ENCODE measurements at places on chromosomes 2 and 18.

GRCh38 chr2:212973347-212973746 is 178.1 kb downstream of the IKZF2 start:
- DNase-seq, result no peak

- DNase-seq, result peak; percentile 22
Measured at GRCh38 chr2:100113990-100114433, 28.4 kb downstream of the AFF3 start.

- no peak for DNase-seq
Measured at GRCh38 chr2:57396355-57397098, 650.1 kb upstream of the VRK2 start.

- no peak for DNase-seq
Measured at GRCh38 chr2:90207454-90208058, 1516.1 kb downstream of the RPIA start.

DNA sequence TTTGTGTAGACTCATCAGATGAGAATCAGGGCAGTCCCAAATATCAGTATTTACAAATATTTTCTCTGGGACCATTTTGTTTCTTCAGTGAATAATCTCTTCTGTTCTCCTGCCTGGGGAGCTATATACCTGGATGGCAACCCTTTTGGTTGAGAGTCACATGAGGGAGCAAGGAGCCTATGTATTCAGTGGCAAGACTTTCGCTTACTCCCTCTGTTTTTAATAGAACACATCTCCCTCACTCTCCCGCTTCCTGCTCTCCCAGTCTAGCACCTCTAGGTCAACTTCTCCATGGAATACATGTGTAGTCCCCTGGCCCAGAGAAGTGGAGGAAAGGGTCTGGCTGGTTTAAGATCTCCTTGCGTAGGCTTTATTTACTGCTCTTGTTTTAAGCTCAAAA is 600.3 kb downstream of the CCDC85A start:
- DNase-seq, result no peak

DNA sequence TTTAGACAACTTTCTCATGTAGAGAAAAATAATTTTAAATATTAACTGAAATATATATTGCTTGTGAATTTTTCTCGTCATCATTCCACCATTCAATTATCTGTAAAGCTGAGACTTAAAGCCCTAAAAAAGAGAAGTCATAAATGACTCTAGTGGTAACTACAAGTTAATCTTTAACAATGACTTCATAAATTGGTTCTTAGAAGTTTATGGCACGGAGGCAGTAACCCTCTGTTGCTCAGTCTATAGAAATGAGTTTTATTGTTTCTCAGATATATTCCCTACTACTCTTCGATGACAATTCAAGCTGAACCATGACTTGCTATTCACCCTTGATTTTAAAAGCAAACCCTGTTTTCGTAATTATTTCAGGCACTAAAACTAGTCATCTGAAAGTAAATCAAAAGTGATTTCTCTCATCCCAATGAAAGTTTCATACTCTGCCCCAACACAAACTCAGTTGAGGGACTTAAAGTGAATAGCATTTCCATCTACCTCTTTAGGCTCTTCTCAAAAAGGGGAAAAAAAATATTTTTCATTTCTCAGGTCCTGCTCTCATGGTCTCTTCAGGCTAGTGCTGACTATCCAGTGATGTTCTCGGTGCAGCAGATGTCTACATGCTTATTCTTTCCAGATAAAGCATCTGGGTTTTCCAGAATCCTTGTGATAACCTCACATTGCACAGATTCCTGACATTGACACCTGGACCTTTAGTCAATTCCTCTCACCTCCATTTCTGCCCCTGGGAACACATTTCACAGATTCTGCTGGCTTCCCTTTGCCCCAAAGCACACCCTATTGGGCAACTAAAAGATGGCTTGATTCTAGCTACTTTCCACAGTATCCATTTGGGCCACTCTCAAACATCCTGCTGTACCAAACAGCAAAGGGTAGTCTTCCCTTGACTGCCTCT is 207.8 kb upstream of the LRATD1 start:
- DNase-seq, result no peak

DNA sequence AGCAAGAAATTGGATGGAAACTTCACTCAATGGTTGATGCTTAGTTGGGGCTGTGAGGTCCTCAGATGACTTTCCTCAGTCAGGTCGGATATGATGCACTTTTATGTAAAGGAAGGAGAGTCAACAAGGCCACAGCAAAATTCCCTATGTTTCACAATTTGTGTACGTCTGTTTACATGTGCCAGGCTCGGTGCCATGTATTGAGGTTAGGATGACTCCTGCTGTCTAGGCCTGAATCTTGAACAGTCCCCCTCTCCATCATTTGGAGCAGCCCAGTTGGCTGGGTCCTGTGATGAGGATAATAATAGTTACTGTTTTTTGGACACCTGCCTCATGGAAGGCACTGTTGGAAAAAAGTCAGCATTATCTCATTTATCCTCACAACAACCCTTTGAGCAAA is 43.1 kb downstream of the VSNL1 start:
- DNase-seq, result no peak

- peak; percentile 62 for DNase-seq
Measured at GRCh38 chr2:197310987-197311420, 424 bp upstream of the ANKRD44 start.

DNA sequence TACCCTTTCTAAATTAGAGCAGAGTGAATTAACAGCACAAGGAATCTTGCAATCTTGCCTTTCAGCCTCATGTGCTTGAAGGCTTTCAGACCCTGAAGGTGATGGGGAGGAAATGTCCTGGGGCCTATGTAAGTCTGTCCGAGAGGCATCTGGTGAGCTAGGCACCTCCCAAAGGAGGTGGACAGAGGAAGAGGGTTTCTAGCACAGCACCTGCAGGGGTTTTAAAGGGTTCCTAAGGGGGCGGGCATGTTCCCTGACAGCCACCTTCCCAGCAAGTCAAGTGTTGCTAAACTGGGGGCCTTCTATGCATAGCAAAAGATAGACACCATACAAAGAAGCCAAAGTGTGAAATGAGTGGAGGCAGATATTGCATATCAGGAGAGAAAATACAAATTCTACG is 88.5 kb downstream of the CDH2 start:
- DNase-seq, result peak; percentile 67

DNA sequence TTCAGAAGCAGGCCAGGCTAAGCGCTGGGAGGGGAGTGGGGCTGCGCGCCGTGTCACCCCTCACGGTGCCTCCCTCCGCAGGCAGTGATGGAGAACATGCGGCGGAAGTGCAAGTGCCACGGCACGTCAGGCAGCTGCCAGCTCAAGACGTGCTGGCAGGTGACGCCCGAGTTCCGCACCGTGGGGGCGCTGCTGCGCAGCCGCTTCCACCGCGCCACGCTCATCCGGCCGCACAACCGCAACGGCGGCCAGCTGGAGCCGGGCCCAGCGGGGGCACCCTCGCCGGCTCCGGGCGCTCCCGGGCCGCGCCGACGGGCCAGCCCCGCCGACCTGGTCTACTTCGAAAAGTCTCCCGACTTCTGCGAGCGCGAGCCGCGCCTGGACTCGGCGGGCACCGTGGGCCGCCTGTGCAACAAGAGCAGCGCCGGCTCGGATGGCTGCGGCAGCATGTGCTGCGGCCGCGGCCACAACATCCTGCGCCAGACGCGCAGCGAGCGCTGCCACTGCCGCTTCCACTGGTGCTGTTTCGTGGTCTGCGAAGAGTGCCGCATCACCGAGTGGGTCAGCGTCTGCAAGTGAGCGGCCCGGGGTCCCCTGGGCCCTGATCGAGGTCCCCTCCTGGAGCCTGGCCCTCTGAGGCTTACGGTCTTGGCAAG is 12.2 kb downstream of the WNT10A start:
- DNase-seq, result peak; percentile 89

DNA sequence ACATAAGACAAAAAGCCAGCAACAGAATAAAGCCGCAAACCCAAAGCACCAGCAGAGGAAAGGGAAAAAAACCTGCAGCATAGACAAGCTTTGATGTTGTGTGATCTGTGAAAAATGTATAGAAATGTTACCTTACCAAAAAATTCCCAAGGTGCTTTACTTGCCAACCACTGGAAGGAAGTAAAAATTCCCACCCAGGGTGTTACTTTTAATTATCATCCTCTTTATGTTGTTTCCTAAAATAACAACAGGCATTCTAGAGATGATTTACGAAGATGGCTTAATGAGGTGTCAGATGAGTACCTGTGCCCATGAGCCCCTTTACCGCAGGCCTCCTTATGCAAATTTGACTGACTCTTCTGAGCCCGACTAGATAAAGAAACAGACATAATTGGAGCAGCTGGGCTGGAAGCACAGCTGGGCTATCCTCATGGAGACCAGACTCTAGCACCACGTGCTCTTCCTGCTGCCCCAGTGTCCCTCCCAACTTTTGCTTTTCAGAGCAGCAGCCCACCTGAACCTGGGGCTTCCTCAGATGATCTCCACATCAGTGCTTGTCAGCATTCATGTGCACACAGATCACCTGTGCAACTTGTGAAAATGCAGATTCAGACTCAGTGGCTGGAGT is 41.5 kb downstream of the SRSF7 start:
- DNase-seq, result no peak

- DNase-seq, result peak; percentile 76
Measured at GRCh38 chr18:47931718-47932103, 1.3 kb upstream of the SMAD2 start.

DNA sequence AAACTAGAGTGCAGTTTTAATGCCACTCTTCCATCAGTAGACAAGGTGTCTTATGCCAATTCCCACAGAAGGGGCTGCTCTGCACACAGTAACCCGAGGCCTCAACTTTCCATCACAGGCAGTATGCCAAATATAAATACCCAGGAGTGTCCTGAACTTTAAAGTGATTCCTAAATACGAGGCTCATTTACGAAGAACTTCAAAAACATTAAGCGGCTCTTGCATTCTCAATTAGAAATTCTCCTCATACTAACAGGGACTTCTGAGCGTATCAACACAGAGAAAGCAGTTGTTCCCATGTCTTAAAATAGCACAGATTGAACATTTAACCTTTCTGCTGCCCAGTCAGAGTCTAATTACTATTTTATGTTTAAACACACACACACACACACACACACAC is 638.6 kb downstream of the ERBB4 start:
- no peak for DNase-seq

- no peak for DNase-seq
Measured at GRCh38 chr2:177783835-177784744, 288.5 kb downstream of the PDE11A start.

DNA sequence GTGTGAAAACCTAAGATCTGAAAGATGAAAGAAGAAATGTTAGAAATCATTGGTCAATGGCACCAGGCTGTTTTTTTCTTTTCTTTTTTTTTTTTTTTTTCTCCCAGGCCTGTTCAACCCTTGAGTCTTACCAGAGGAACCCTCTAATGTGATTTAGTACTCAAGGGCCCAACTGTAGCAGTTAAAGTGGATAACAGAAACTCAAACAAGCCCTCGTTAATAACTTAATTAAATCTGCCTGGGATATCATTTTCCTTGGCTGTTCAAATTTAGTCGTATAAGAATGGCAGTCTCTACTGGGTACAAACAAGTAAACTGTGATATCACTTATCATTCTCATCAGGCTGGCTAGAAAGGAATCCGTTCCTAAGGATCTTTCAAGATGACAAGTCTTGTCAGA is 16.5 kb downstream of the ARL4C start:
- no peak for DNase-seq

DNA sequence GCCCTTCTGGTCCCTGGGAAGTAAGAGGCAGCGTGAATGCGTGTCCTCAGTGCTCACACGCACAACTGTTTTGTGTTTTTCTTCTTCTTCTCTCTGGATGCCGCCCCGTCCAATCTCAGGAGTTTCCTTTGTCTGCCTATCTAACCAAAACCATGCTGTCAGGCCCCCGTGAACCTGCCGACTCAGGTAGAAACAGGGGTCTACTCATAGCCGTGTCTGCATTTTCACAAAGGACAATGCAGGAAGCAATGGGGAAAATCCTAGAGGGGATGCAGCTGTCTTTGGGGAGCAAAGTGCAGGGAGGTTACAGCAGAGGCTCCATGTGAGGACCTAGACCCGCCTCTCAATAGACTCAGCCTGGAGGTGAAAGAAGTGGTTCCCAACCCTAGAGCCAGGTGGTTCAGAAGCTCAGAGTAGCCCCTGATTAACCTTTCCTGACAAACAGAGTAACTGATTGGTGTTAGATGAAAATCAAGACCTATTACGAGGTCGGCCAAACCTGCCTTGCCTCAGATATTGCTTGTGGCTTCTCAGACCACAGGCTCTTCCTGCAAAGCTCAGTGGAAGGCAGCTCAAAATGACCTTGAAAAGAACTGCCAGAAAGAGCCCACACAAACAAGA is 49.3 kb downstream of the CD226 start:
- no peak for DNase-seq

DNA sequence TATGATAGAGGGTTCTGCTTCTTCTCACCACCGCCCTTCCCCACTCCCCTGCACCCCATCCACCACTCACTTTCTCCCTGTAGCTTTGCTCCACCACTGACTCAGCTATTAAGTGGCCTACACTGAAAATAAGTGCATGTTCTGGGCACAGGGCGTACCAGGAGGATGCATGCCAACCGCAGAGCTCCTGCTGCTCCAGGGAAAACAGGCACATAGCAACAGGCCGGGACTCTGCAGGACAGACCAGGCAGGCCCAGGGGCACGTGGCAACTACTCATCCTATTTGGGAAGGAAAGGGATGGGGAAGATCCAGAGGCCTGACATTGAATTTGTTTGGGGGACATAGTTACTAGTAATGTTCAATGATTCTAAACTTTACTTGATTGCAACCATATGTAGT is 28.4 kb downstream of the ARL4C start:
- no peak for DNase-seq

DNA sequence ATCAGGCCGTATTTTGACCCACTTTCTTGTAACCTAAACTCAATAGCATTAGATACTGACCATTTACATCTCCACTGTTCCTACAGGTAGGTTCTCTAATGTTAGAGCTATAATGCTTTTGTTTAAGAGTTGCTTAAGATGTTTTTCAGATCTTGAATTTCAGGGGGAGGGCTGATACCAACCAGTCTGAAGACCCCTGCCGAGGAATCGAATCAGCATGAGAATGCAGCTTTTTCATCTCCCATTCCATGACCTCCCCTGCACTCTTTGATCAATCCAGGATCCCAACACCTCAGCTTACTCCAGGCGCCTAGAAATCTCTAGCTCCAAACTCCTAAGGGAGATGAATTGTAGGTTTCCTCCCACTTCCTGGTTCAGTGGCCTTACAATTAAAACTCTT is 120.5 kb upstream of the MC4R start:
- DNase-seq, result no peak

DNA sequence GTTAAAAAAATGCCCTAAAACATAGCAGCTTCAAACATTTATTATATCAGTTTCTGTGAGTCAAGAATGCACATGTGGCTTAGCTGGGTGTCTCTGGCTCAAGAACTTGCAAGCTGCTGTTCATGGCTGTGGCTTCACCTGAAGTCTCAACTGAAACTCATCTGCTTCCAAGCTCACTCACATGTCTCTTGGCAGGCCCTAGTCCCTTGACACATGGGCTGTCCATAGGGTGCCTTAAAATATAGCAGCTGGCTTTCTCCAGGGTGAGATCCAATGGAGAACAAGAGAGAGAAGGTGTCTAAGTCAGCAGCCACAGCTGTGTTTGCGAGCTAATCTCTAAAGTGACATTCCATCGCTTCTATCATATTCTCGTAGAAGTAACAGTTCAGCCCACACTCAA is 152.8 kb downstream of the DSEL start:
- DNase-seq, result no peak

GRCh38 chr2:114527330-114527983 is 85.0 kb downstream of the DPP10 start:
- no peak for DNase-seq
